Right hindlimb (tissue), 1 donor: ENCODE measurements at places on chromosomes 11 and 22.

DNA sequence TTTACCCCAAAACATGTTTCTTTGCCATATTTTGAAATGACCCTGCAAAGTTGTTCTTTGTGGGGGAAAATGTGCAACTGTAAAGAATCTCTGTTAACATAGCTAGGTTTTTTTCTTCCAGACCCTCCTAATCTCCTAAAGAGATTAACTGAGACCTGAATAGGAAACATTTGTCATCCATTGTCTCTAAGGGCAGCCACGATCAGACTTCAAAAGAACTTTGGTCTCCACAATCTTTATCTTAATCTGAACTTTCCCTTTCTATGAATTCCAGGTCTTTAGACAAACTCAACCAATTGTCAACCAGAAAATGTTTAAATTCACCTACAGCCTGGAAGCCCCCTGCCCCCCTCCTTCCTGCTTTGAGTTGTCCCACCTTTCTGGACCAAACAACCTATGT, 4.6 kb upstream of the LGALS12 start:
- no peak for DNase-seq

GRCh38 chr11:36012979-36013378, 69.1 kb downstream of the LDLRAD3 start:
- no peak for DNase-seq

GRCh38 chr11:134001088-134001487, 44.3 kb upstream of the IGSF9B start:
- DNase-seq = no peak

GRCh38 chr22:36397131-36398093, 9.6 kb upstream of the MYH9 start:
- no peak for DNase-seq
